ENCODE measurements at places on chromosomes 2 and 18. TPM values are rescaled to one million over a fixed set of nuclear protein-coding genes. Genes with fewer than 3 reads are reported as not detected.

The ESPNL gene
- polyA plus RNA-seq, result 1.0 TPM

The CNGA3 gene
- polyA plus RNA-seq, result not detected

DNA sequence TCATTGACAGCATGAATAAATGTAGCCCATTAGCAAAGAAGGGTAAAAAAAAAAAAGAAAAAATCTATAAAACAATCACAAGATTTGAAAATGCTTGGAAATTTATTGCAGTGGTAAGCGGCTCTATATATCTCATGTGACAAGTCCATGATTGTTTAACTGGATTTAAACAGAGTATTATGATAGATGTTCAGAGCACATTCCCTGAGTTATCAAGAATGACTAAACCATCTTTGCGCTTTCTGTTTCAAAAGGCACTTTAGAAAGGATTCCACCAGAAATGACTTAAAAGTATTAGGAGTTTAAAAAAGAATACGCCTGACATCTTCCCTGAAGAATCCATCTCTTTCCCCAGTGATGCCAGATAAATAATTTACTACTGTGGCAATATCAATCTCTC lies 409.5 kb upstream of the UBE2E3 start:
- DNase-seq, result no peak

GRCh38 chr2:103945083-103945482 lies 908.8 kb upstream of the POU3F3 start:
- no peak for DNase-seq

DNA sequence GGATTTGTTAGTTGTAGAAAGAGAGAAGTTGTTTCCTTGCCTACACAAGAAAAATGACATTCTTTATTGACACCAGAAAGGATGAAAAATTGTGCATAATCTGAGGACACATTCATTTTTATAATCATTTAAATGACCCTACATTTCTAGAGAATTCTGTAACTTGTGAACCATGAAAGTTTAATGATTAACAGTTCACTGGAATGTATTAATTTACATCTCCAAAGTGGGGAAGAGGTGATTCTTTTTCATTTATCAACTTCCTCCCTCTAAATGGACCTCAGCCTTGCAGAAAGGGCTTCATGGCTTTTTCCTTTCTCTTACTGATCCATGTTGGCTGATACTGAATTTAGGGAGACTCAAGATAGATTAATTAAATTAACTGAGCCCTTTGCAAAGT lies 565.2 kb upstream of the LINC00305 start:
- DNase-seq, result no peak

- DNase-seq, result no peak
Measured at GRCh38 chr2:35410431-35411061, 945.0 kb upstream of the CRIM1 start.

DNA sequence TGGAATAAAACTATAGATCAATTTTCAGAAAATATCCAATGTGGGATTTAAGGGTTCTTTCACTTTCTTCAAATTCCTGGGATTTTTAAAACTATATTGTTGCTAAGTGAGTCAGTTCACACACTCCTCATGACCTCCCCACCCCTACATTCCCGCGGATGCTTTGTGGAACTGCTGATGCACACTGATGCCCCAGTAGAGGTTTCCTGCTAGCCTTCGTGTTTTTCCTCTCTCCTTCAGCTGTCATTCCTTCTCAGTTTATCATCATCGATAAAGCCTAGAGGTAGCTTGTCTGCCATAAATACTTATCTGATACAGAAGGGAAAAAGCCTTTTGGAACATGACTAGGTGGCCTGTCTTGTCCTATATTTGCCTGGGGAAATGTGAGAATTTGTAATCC lies 67.4 kb upstream of the GALNT5 start:
- DNase-seq, result no peak

GRCh38 chr2:36270758-36271157 lies 84.8 kb upstream of the CRIM1 start:
- DNase-seq, result no peak

- DNase-seq, result no peak
Measured at GRCh38 chr2:10238991-10239485, 63.7 kb upstream of the HPCAL1 start.

DNA sequence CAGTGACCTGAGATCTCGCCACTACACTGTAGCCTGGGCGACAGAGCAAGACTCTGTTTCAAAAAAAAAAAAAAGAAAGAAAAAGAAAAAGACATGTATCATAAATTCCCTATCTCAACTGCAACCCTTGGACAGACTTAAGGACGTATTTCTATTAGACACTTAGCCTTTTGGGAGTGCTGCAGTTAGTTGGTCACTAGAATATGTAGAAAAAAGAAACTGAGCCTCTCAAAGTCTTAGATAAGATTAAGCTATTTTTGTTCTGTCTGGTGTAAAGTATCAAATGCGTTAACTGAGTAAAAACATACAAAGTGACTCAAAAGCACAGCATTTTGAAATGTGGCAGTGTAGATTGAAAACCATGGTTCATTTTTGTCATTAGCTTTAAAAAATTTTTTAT lies 7.3 kb downstream of the NBEAL1 start:
- no peak for DNase-seq

- no peak for DNase-seq
Measured at GRCh38 chr2:105809097-105809473, 64.4 kb downstream of the NCK2 start.

Measured in AG04450 (cell line).